ENCODE measurements at places on chromosomes 5 and 9.

DNA sequence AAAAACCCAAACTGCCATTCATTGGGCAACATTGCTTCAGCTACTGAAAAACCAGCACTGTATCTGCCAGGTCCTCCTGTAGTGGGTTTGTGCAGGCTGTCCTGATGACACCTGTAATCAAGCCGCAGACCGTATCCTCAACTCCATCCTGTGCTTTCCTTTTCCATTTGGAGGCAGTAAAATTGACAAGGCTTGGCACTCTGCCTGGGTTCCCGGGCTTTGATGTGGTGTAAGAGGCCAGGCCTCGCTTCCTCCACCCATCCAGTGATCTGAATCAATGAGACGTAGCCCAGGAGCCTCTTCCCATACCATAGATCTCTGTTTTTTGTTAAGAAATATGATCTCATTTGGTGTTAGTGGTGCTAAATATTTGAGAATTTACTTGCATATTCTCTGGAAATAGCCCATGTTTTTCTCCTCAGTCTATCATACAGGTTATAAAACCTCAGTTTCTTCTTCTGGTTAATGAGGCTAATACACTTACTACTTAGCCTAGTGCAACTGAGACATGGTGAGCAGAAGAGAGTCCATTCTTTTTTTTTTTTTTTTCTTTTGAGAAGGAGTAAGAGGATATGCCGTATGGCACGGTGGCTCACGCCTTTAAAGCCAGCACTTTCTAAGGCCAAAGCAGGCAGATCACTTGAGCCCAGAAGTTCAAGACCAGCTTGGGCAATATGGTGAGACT, 34.8 kb downstream of the LSM11 start:
- DNase-seq: no peak

- DNase-seq: no peak
These were observed 94.0 kb downstream of the THBS4 start for GRCh38 chr5:80129146-80129545.

GRCh38 chr5:177312649-177313181, 1.0 kb upstream of the MXD3 start:
- no peak for DNase-seq

DNA sequence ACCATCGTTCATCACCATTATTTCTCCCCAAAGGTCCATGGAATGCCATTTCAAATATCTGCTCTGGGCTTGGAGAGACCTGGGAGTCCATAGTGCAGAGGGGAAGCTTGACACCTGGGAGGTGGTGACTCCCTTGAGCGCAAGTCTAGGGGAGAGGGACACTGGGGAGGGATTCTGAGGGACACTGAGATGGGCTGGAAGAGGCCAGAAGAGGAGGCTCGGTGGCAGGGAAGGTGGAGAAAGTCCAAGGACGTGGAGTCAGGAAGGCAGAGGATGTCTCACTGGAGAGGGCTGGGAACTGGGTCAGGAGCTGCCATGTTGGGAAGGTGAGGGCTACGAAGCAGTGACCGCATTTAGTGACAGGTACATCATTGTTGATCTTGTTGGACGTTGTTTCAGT, 160.3 kb upstream of the MVB12B start:
- no peak for DNase-seq

DNA sequence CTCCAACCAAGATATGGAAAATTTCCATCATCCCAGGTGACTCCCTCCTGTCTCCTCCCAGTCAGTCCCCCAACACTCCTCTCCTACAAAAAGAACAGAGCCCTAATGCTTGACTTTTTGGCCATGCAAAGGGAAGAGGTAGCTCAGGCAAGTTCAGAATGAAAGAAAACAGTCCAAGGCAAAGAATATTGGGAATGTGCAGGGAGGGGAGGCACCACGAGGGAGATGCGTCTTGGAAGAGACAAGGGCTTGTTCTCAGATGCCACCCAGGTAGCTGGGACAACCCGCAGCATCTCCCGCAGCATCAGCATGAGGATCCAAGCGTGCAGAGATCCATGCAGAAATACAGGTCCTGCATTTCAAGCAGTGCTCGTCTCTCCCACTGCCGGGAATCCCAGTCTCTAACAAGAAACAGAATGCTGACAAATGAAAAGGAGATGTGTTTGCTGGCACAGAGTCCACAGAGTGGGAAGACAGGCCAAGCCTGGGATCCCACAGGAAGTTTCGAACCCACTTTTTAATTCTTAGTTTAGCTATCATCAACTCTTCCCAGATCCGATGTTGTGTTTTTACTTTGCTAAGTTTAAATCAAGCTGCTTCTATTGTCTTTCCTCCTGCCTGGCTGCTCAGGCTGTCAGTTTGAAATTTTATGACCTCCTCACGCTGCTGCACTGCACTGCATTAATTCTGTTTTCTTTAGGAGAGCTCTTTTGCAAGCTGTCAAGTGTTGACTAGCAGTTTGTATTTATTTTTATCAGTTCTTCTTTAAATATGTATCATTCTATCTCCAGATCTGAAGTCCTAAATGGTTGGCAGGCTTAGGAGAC, 86.8 kb upstream of the OSMR start:
- DNase-seq: no peak

DNA sequence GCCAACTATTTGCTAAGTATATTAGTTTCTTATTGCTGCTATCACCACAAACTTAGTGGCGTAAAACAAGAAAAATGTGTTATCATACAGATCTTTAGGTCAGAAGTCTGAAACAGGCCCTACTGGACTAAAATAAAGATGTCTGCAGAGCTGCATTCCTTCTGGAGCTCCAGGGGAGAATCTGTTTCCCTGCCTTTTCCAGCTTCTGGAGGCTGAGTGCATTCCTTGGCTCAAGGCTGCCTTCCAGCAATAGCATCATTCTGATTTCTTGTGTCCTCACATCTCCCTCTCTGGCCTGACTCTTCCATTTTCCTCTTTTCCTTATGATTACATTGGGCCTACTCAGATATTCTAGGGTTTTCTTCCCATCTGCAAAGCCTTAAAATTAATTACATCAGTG, 15.9 kb downstream of the MAN2A1 start:
- no peak for DNase-seq

DNA sequence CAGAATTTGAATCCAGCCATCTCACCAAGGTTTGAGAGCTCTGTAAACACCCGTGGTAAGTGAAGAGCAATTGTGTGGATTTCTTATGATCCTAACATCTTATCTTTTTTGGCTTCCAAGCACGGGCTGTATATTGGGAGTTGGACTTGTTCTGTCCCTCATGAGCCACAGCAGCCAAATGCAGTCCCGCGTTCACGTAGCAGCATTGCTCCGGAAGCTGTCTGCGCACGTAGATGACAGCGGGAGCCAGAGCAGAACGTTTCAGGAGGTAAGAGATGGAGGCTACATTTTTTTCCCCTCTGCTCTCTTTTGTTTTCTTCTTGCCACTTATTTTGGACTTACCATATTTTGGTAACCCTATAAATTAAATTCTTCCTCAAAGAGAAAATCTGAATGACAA, 86.9 kb downstream of the HACD4 start:
- no peak for DNase-seq

DNA sequence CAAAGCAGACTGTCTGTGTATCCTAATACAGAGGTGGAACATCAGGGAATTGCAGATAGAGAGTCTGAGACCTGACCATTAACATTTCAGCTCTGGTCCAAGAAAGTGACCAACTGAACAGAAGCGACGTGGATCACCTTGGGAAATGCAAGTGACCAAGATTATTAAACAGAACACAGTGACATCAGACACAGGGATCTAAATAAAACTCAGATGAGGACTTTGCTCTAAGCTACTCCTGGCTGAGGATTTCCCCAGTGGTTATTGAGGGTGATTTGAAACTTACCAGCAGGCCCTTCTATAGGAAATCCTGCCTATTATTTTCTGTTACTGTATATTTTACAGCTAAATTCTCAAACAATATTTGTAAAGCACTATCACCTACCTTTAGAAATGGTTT, 436.0 kb downstream of the TMEM38B start:
- DNase-seq: no peak

DNA sequence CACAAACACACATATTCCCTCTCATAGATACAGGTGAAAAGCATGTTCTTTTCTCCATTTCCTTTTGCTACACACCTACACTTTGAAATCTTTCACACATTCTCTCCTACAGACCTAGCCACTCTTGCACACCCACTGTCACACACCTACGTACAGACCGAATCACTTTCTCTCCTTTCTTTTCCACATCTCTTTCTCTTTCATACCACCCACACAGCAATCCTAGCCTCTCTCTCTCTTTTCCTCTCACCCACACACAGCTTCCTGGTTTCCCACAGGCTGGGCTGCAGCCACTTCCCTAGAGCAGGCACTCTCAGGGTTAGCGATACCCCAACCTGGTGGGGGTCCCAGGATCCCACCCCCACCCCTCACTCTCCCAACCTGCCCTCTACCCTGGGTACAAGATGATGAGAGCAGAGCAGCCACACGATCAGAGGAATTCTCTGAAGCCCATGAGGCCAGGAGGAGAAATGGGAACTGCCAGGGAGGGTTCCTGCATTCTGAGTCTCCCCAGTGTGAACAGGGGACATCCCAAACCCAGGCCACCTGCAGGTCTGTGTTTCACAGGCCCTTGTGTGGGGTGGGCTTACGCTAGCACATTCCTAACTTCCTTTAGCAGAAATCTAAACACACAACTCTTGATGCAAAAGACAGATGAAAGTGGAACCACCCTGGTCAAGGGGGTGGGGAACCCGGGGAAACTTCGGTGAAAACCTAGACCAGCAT, 17.1 kb upstream of the SYNPO start:
- DNase-seq: no peak

Measured in activated T-helper 1 cell treated with anti-CD3 and anti-CD28 coated beads, Interleukin-2, amount 50 U/mL, for 16 hours (primary cell).